ENCODE measurements at places on chromosomes 12 and 14.

GRCh38 chr12:72111706-72112105 is 160.5 kb upstream of the TRHDE start:
- no peak for DNase-seq

DNA sequence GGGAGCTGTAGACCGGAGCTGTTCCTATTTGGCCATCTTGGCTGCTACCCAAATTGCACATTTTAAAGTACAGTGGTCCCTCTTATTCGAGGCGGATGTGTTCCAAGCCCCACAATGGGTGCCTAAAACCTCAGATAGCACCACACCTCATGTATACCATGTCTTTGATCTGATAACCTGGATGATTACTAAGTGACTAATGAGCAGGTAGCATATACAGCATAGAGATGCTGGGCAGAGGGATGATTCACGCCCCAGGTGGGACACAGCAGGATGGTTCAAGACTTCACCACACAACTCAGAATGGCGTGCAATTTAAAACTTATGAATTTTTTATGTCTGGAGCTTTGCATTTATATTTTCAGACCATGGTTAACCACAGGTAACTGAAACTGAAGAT is 255.0 kb downstream of the AKAP6 start:
- no peak for DNase-seq

DNA sequence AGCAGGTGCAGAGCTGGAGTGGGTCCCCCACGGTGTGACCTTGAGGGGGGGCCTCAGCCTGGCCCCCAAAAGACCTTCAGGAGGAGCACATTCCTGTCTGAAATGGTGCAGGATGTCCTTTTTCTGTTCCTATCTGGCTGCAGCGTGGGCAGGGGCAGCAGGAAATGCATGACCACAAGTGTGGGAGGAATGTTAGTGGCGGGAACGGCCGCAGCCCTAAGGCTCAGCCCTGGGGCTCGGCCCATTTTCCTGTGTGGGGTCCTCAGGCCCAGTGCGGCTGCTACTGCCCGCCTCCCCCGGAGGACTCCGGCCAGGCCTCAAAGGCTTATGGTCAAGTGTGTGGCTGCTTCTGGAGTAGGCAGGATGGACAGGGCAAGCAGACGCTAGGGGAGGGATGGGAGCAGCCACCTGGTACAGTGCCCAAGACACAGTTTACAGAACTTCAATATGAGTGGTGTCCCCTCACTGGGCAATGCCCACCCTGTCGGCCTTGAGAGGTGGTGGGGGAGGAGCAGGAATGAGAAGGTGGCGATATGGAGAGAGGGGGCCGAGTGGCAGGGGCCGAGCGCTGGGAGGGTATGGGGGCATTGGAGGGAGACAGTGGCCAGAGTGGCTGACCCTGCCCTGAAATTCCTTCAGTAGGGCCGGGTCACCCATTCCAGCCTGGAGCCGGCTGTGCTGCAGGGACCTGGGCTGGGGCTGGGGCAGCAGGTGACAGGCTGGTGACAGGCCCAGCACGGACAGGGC is 137.4 kb downstream of the CALM1 start:
- no peak for DNase-seq

GRCh38 chr12:71795901-71796300 is 41.2 kb downstream of the RAB21 start:
- DNase-seq = no peak

DNA sequence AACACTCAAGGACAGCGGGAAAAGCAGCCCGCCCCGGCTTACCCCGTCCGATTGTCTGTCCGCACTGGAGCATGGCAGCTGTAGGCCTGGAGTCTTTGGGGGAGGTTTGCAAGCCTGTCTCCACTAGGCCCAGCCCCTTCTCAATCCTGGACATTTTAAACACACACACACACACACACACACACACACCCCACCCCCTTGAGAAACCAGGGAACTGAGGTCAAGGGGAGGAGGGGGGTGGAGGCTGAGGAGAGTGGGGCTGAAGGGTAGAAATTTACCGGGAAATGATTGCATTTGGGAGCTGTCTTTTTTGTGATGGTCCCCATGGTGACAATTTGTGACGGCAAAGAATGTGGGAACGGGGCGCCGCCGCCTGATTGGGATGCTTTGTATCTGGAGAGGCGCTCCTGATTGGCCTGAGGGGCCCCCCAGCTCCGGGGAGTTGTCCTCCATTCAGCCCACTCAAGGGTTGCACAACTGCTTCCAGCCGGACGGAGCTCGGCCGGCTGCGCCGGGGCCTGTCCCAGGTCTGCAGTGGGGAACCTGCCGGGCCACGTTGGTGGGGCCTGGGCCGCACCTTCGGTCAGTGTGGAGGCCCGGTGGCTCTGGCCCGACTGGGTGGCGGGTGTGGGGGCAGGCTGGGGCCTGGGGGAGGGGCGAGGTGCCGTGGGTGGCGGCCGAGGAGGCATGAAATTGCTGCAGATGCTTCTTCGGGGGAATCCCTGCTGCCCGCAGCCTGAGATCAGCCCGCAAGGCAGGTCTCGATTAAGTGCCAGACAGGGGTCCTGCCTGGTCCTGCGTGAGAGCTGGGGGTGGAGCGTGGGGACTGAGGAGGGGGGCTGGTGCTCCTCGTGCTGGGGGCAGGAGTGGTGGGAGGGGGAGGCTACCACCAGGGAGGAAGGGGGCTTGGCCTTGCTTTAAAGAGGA is at the start of gene FAM181A:
Gene FAM181A (plus strand): TSS at position 472 of the 927 bp plus-strand sequence. CDS start 942 bp downstream, outside the sequence.
- no peak for DNase-seq

DNA sequence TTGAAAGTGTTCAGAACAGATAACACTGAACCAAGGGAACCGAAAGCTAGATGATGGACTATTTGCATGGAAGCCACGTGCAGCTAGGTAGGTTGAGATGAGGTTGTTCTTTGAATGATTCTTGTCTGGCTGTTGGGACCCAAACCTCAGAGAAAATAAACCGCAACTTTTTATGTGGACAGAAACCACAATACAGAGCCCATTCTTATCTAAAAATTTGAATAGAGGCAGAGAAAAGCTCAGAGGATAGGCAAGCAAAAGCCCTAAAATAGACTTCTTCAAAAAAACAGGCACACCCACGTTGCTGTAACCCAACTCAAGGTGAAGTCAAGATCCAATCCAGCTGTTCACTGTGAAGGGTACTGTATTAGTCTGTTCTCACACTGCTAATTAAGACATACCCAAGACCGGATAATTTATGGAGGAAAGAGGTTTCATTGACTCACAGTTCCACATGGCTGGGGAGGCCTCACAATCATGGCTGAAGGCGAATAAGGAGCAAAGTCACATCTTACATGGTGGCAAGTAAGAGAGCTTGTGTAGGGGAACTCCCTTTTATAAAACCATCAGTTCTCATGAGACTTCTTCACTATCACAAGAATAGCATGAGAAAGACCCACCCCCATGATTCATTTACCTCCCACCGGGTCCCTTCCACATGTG is 353.8 kb downstream of the AACS start:
- no peak for DNase-seq

DNA sequence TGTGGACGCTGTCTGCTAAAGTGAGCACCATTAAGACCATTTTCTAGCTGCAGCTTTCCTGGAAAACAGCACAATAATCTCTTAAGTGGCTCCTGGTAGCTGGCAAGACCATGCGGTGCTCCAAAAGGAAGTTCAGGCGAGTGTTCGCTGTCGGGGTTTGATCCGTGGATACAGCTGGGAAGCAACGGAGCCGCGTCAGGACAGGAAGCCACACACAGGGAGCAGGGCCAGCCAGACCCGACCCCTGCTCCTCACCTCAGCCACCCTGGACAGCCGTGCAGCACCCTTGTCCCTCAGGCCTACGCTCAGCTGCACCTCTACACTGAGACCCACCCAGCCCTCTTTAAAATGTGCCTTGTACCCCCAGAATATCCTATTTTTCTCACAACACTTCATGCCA is 19.4 kb downstream of the ZFYVE21 start:
- no peak for DNase-seq

DNA sequence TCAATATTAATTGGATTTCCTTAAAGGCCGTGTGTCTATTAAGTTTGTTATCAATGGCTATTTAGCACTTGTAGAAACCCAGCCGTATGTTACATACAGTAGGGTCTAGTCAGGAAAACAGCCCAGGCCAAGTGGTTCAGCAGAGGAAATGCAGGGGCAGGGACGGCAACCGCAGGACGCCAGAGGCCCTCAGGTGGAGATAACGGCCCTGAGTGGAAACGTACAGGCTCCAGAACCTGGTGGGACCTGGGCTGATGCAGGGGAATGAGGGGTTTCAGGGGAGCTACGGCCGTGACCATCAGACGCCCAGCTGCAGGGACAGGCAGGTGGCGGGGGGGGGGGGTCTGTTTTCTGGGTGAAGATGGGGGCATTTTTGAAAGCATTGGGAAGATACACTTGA is 3.7 kb upstream of the ANKLE2 start:
- no peak for DNase-seq

GRCh38 chr12:86261578-86261977 is 5.4 kb upstream of the MGAT4C start:
- DNase-seq = no peak
